ENCODE measurements at places on chromosomes 4 and X. TPM values are rescaled to one million over a fixed set of nuclear protein-coding genes. Genes with fewer than 3 reads are reported as not detected.

GRCh38 chr4:12723849-12724447 is 760.2 kb downstream of the RAB28 start:
- DNase-seq, result peak; percentile 66

GRCh38 chrX:2500091-2500802 is 529 bp downstream of the DHRSX start:
- DNase-seq, result peak; percentile 14

DNA sequence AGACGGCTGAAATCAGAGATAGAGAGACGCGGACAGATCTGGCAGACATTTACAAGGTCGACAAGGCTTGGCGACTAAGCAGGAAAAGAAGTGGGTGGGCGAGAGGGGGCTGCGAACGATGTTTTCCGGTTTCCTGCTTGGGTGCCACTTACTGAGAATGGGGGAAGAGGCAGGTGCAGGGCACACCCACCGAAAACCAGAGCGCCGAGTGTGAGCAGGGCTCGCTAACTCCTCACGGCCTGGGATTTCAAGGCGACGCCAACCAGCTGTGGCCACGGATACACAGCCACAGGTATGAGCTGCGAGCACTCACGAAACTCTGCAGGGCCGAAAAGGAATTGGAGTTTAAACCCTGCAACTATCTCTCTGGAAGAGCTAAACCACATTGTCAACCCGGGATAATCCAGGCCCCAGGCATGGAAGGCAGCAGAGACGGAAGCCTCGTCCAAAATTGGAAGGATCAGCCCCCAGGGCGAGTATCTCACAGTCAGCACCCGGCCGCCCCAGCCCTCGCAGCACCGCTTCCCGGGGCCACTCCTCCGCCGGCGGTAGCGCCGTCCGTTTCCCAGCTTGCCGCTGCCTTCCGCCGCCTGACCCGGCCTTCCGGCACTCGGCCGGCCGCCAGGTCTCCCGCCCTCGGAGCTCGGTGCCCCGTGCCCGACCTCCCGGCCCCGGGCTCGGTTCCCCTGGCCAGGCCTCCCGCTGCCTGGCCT is 778 bp downstream of the CASP3 start:
- DNase-seq, result peak; percentile 39

- no peak for DNase-seq
Measured at GRCh38 chr4:27005501-27005900, 144.9 kb downstream of the STIM2 start.

UGT2B11 gene
- not detected for total RNA-seq

TTC29 gene
- total RNA-seq, result not detected

- no peak for DNase-seq
Measured at GRCh38 chrX:10926404-10926803, 184.7 kb upstream of the HCCS start.

GRCh38 chr4:73709451-73710033 is 30.8 kb upstream of the CXCL8 start:
- no peak for DNase-seq
